ENCODE measurements at places on chromosomes 7 and 10.

DNA sequence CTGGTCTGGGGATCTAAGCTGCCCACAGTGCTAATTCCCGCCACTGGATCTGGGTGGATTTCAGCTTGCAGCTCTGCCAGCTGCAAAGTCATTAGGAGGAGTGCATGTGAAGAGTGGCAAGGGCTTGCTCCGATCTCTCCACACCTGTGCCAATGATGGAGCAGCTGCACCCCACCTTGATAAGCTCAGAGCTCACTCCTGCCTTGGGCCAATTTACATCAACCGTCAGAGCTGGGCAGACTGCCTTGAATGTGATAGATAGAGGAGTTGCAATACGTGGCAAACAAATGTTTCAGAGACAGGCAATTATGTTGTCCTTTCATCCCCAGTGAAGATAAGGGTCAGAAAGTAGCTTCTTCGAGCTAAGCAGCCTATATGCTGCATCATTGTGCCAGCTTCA, 379.9 kb downstream of the SH2D4B start:
- no peak for DNase-seq

- no peak for DNase-seq
These were observed 176.5 kb upstream of the AKR1E2 start for GRCh38 chr10:4649471-4649870.

DNA sequence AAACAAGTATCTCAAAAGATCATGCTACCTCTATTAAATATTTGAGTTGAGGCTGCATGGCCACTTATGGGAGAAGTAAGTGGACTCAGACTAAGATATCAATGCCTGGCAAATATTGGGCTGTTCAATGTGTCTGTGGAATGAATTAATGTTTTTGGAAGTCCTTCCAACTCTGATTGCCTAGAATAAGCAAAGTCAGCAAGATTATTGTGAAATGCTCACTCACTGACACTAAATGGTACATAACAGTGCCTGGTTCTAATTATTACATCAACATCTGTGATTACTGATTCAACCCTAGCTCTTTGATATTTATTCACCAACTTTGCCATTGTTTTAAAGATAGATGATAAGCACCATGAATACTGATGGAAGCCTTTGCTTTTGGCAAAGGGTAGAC, 45.5 kb upstream of the HDAC9 start:
- DNase-seq: no peak

GRCh38 chr7:121748546-121748945, 124.4 kb upstream of the PTPRZ1 start:
- no peak for DNase-seq

GRCh38 chr10:6009150-6009549, 31.8 kb upstream of the IL15RA start:
- DNase-seq: no peak

- DNase-seq: no peak
These were observed 174.1 kb upstream of the MKI67 start for GRCh38 chr10:128300290-128300824.

DNA sequence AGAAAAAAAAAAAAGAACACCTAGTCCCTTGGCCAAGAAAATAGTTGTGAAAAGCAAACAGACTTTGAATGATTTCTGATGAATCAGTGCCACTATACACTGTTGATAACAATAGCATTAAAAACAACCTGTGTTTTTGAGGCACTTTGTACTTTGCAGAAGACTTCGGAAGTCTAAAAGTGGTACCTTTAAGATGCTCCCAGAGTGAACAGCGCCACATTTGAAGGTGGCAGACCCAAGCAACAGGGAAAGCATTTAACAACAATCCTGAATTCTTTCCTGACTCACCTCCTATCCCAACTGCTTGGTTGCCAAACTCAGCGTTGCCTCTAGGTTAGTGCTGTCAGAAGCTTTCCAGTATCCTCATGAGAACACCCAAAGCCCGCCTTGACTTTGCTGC, 102.5 kb upstream of the CCDC6 start:
- DNase-seq: no peak

GRCh38 chr10:92886334-92886961, 38.1 kb downstream of the EXOC6 start:
- no peak for DNase-seq

GRCh38 chr7:118327174-118327573, 102.7 kb downstream of the ANKRD7 start:
- no peak for DNase-seq

All from activated CD4-positive, alpha-beta T cell treated with anti-CD3 and anti-CD28 coated beads for 4 hours (primary cell).